Stimulated activated CD4-positive, alpha-beta T cell treated with anti-CD3 and anti-CD28 coated beads, Interleukin-1b, Interleukin-23, amount 100 ng/mL, for 1 hour (primary cell): ENCODE measurements at places on chromosomes 7 and 10.
A peak's percentile ranks its signal among the peaks of the same experiment; 100 is the strongest.

GRCh38 chr7:143418681-143419458 lies 10.2 kb upstream of the EPHA1 start:
- DNase-seq: no peak

DNA sequence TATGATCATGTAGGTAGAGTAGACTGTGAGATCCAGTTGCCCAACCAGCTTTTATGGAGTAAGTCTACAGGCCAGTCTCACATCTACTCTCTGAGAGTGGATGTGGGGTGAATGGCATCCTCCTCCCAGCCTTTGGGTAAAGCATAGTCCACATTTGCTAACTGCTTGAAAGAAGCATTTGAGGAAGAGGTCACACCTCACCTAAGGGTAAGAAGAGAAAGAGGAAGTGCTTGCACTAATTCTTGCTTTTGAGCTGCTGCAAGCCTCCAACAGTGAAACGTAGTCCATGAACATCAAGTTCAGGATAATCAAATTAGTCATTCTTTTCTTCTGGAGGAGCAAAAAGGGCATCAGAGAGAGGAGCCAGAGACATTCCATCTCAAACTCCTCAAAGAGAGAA lies 93.9 kb upstream of the AGR3 start:
- DNase-seq: no peak

DNA sequence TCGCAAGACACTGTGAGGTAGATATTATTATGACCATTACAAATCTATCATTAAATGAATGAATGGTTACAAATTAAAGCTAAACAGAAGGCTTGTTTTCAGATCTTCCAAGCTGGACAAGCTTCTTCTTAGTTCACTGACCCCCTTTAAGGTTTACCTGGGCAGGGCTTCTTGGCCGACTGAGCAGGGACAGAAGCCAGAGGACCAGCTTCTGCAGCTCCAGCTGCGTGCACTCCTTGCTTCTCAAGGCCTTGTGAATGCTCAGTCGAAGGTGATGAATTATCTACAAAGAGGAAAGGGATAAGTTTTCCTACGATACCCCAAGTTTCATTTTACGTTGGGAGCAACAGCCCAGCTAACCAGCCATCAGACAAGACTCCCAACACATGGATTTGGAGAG lies 9.3 kb downstream of the ZC3HAV1L start:
- no peak for DNase-seq

GRCh38 chr10:75910032-75910431 lies 478.6 kb downstream of the LRMDA start:
- no peak for DNase-seq

DNA sequence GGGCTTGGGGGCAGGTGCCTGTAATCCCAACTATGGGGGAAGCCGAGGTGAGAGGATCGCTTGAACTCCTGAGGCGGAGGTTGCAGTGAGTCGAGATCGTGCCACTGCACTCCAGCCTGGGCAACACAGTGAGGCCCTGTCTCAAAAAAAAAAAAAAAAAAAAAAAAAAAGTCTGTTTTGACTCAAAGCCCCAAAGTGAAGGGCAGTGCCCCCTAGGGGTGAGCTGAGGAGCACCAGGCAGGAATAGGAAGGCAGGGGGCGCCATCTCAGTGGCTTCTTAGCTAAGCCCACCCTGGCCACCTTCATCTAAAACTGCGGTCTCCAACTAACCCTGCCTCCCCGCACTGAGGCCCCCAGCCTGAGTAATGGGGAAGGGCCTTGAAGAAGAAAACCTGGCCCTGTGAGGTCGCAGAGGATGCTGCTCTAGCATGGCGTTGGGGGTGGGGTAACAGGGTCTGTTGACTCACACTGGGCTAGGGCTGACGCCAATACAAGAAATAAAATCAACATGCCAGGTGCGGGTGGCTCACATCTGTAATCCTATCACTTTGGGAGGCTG lies 9.8 kb downstream of the PODXL start:
- no peak for DNase-seq

DNA sequence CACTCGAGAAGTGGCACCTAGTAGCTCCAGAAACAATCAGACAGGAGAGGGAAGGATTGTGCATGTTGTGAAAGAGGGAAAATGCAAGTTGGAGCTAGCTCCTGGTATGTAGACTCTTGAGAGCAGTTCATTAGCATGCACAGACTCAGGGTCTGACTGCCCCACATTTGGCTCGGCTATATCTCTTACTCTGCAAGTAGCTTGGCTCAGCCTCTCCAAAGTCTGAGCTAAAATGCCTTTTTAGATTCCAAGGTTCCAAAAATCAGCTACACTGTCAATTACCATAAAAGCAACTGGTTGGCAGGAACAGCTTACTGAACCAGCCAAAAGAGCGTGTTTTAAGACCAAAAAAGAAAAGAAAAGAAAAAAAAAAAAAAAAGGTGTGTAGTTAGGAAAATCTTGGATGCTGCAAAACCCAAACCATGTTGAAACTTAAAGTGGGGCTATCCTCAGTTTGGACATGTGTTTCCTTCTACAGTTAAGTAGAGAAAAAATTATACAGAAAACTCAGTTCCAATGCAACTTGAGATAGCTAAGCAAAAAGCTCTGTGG lies 65.5 kb downstream of the MKX start:
- DNase-seq: no peak

DNA sequence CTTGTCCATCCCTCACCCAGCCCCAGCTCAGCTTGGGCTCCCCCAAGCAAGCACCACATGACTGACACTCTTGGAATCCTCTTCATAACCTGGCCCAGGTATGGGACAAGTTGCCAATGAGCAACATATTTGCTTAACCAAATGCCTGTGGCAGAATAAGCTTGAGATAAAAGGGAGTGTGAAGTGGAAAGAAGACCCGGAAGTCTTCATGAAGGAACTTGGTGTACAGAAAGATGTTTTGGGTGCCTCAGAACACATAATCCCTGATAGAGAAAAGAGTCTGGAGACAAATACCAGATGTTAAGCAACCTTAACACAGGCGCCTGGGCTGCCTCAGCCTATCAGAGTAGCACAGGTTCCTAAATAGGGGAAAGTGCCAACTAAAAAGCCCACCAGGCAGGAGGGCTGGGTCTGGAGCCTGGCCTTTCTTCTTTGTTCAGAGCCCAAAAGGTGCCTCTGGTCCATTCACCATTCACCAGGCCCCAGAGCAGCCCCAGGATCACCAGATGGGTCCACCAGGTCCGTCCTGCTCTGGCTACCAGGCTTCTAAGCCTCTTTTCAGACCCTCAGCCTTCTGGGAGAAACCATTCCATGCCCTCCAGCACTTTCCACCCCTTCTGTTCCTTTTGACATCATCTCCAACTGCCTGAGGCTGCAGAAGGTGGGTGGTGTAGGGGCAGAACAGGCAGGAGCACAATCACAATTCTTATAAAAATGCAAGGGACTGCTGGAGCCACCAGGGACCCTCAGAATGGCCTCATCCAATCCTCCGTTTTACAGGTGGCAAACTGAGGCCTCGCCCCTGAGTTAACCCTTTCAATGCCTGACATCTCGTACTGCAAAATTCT lies 22.6 kb downstream of the KCNMA1 start:
- no peak for DNase-seq

GRCh38 chr7:8178353-8178752 lies 83.6 kb downstream of the ICA1 start:
- no peak for DNase-seq

DNA sequence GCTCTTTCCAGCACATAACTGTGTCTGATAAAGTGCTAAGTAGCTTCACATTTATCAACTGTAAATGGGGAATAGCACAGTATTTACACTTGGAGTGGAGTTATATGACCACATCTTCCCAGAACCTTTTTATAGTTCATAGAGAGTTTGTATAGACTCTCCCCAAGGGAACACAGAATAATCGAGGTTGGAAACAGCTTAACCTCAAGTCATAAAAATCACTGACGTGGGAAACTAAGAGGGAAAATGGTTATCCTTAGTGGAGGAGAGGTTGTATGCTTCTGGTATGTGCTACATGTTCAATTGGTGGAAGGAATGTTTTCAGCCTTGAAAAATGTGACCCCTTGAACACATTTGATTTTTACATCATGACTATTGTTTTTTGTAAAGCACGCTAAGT lies 167.9 kb upstream of the KIAA1217 start:
- no peak for DNase-seq

GRCh38 chr10:103633846-103634245 lies 140.3 kb downstream of the NEURL1 start:
- no peak for DNase-seq

DNA sequence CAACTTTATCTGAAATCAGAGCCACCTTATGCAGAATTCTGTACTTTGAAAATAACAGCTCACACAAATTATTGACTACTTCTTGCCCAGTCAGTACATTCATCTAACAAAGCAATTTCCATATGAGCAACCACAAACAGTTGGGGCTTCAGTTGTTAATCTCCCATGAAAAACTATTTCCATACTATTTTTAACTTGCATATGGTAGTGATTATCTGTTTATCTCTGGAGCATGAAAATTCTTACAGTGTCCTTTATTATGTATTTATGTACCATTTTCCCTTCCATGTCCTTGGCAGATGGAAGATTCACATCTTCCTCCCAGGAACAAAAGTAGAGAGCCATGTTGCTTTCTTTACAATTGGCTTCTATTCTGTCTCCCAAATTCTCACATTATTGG lies 285.7 kb downstream of the CRPPA start:
- no peak for DNase-seq

DNA sequence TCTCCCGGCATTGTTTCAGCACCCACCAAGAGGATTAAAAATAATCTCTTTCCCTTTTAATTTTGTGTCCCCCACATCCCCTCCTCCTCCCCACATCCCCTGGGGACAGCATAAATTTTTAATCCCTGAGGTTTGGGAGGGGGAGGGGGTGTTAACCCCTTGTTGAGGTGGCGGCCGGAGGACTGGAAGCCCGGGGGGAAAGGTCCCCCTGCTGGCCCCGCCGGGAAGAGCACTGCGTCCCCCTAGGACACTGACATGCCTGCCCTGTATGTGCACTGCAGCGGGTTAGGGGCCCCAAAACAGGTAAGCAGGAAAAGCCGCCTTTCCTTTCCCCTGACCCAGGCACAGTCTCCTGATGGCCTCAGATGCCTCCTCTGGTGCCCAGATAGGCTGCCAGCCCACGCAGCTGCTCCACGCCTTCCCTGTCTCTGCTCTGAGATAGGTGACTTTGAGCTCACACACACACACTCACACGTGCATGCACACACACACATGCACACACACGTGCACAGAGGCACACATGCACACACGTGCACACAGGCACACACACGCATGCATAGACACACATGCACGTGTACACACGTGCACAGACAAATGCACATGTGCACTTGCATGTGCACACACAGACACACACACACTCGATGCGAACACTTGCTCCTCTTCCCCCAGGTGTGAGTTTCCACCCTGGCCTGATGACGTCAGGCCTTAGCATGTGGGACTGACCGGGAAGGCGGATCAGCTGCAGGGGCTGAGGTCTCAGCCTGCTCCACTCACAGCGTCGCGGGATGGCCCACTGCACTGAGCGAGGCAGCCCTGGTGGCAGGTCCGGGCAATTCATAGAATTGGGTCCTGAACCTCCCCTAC lies 12.3 kb downstream of the CNPY1 start:
- DNase-seq: no peak

DNA sequence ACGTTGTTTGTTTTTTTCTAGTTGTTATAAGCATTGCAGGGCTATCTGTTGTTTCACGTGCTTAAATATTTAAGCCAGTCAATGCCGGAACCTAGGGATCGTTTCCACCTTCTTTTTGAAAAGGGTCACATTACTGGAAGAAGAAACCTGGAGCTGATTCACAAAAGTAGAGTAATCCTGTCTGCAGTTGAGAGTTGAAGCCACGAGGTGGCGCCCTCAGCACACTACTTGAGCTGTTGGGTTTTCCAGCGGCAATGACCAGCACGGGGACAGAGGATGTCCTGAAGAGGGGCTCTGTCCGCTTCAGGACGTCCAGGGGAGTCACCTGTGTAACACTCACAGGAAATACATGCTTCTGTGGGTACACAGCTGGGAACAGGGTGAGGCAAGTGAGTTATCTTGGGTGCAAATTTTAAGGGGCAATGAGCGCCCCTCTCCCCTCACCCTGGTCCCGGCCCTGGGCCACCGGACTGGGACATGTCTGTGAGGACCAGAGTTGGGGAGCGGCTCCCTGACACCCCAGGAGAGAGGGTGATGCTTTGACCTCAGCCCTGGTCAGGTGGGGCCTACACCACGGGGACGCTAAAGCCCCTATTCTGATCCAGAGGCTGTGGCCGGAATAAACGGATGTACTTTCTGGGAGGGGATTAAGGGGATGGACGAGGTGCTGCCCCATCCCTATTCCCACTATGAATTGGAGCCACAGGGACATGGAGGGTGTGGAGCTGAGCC lies 26.3 kb upstream of the WDFY4 start:
- DNase-seq: peak; percentile 30

- DNase-seq: no peak
These were observed 69.0 kb upstream of the RSBN1L start for GRCh38 chr7:77627309-77627676.

GRCh38 chr10:101451667-101452069 lies 97.7 kb downstream of the BTRC start:
- DNase-seq: no peak

GRCh38 chr7:114062810-114063209 lies 144.0 kb upstream of the PPP1R3A start:
- no peak for DNase-seq

DNA sequence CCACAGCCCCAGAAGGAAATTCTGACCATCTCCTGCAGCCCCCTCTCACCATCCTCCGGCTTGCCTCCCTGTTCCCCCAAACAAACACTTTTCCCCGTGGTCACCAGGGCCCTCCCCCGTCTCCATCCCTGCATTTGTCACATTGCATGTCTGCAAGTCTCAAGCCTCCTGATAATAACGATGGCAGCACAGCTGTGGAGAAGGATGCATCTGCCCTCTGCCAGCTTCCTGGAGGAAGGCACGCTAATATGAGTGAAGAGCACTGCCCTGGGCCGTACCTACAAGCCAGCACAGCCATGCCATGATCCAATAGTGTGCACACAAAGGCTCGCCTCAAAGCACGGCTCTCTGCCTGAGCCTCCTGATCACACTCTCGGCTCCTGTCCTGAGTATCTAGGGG lies 98.5 kb downstream of the SLIT1 start:
- no peak for DNase-seq

DNA sequence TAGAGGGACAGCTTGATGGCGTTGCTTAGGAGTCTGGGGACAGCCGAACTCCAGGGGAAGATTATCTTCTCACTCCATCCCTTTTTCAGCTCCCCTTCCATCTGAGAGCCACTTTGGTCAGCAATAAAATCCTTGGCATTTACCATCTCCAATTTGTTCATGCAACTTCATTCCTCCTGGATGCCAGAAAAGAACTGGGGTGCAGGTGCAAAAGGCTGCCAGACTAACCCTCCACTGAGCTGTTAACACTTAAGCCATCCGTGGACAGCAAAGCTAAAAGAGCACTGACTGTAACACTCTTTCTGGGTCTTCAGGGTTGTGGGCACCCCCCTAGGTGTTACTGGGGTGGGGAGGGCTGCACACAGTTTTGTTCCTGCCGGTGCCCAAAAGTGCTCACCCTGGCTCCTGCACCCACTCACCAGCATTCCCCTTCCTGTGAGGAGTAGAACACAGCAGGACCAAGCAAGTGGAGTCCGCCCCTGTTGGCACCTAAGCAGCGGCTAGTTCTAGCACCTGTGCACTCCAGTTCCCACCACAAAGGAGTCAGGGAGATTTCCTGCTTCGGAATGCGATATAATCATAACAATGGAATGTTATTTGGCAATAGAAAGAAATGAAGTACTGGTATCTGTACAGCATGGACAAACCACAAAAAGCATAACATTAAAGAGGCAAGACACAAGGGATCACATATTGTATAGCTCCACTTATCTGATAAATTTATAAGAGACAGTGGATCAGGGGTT lies 95.1 kb downstream of the NPY start:
- no peak for DNase-seq
